ENCODE measurements at places on chromosomes 5 and 9. TPM values are rescaled to one million over a fixed set of nuclear protein-coding genes. Genes with fewer than 3 reads are reported as not detected.

DNA sequence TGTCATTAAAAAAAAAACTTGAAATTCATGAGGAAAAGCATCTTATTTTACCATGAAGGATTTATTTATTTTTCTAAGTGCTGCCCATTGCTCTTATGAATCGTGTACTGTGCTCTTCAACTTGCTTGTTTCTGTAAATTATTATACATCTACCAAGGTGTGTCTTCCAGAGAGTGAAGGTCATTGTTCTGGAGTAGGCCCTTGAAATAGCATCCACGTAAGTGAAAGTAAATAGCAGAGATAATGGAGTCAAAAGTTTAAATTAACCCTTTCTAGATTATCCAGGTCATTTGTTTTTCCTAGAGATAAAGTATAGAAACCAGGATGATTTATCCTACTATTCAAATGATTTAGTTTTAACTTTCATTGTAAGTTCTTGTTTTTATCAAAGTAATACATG lies 473.1 kb downstream of the DIRAS2 start:
- no peak for DNase-seq

- no peak for DNase-seq
Observed at GRCh38 chr9:32180597-32180996, 203.8 kb upstream of the ACO1 start.

GRCh38 chr9:117242082-117242481 lies 172.8 kb downstream of the ASTN2 start:
- DNase-seq: no peak

DNA sequence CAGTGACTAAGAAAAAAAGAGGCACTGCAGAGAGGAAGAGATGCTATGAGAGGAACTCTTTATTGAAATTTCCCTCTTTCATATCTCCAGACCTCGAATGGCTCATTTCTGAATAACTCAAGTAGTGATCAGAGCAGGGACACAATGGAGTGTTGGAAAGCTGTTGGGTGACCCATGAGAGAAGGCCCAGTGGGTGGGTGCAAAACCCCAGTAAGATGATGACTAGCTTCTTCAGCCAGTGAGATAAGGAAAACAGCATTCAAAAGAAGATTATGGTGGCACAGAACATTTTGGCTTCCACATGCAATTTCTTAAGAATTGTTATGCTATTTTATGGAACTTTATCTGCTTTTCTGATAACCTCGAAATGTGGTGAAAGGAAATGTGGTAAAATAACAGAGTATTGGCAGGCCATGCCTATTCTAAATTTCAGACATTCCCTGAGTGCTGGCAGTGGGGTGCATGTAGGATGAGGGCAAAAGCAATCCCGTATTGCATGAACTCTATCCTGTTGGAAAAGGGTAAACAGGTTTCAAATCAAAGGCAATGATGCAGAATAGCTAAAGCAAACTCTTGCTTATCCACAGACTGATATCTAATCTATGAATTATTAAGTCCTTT lies 128.0 kb upstream of the KLF9 start:
- DNase-seq: no peak

Gene BNC2
- 5.3 TPM for polyA plus RNA-seq

DNA sequence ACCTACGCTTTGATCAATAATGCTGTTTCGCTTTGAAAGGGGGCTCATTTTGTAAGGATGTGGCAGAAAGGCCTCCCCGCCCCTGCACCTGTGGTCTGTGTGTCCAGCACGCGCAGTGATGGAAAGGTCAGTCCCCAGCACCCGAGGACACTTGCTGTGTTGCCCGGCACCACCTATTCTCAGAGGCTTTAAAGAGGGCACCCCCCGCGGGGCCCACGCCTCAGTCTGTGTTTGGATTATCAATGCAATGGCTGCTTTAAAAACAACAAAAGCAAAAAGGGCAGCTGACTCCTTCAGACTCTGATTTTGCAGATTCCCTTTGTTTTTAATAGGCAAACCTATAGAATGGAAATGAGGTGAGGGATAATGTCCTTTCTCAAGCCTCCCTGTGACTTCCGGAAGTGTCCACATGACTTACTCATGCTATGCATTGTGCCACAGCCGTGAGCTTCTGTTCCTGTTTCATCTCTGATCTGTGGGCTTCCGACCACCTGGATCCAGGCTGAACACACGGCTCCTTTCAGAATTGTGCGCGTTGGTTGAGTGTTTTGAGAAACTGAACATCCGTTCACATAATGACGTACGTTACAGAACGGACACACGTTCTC lies 416.2 kb downstream of the IRX2 start:
- DNase-seq: no peak

DNA sequence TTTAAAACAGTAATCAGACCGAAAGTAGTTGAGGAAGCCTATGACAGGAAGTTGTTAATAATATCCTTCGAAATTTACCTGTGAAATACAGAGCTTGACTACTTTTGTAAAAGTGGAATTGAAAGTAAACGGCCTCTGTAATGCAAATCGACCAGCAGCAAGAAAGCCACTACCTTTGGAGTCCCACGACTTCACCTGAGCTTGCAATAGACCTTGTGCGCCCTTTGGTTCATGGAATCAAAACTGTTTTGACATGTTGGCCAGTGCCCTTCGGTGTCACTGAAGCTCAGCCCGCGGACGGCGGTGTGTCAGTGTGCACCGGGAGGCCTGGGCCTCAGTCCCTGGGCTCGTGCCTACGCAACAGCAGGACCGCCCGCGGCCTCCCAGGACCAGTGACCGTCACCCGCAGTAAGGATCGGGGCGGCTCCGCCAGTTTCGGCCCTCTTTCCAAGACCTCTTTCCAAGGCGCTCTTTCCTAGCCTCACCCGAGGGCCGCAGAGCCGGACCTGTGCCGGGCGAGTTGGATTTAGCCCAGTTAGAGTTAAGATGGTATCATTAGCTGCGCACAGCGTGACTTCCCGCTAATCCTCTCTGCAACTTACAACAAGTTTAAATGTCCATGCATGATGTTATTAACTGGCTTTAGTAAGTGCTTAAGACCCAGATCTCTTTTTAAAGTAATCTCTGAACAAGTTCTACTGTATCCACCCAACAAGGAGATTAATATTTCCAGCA lies 223.3 kb downstream of the MEF2C start:
- no peak for DNase-seq

Gene PCDHGA7
- 1.6 TPM for polyA plus RNA-seq

GRCh38 chr5:30811298-30811697 lies 382.2 kb upstream of the CDH6 start:
- no peak for DNase-seq

DNA sequence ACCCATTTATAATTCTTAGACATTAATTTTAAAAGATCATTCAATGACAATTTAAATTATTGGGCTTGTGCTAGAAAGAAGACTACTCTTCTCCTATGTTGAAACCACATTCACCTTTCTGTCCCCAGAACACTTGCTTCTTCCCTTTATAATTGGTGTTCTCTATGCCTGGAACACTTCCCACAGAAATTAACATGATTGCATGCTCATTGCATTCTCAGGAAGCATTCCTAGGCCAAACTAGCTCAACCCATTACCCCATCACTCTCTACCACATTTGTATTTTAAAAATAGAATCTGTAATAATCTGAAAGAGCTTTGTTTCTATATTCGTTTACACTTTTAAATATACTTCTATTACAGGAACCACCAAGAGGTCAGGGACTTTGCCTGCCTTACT lies 184.7 kb downstream of the MEF2C start:
- DNase-seq: no peak

GRCh38 chr9:129399634-129399990 lies 221.3 kb downstream of the C9orf50 start:
- no peak for DNase-seq

GRCh38 chr9:20640331-20641187 lies 18.3 kb upstream of the MLLT3 start:
- no peak for DNase-seq

- DNase-seq: no peak
Observed at GRCh38 chr5:6392561-6392960, 14.2 kb upstream of the MED10 start.

Gene TMEM38B
- 71.4 TPM for polyA plus RNA-seq

Gene OR13F1
- polyA plus RNA-seq: not detected

Data from hindlimb muscle (tissue), 1 donor.